ENCODE measurements at places on chromosomes 2 and 18. TPM values are rescaled to one million over a fixed set of nuclear protein-coding genes. Genes with fewer than 3 reads are reported as not detected.

FOXD4L1 gene
- total RNA-seq, result 0.40 TPM

LYG2 gene
- total RNA-seq, result not detected

DYNAP gene
- not detected for total RNA-seq

AKAIN1 gene
- not detected for total RNA-seq

LOXHD1 gene
- total RNA-seq, result not detected

PLGLB2 gene
- total RNA-seq, result 0.35 TPM

ST6GAL2 gene
- 14.9 TPM for total RNA-seq

SIGLEC15 gene
- 0.09 TPM for total RNA-seq

USP40 gene
- 22.4 TPM for total RNA-seq

Measured in A549 treated with CORT108297 at 1 μM for 4 hours (cell line).